Ascending aorta (tissue), 2 donors: ENCODE measurements at places on chromosomes 4 and X. TPM values are rescaled to one million over a fixed set of nuclear protein-coding genes. Genes with fewer than 3 reads are reported as not detected.

TGIF2LX gene
- not detected for total RNA-seq

SATL1 gene
- total RNA-seq = not detected

ARHGAP36 gene
- total RNA-seq = not detected

RAI2 gene
- 21.5 TPM for total RNA-seq

UVSSA gene
- 56.9 TPM for total RNA-seq

CISD2 gene
- total RNA-seq = 10.4 TPM

WDR17 gene
- total RNA-seq = 3.4 TPM

ADAM29 gene
- total RNA-seq = not detected

RBMXL3 gene
- not detected for total RNA-seq

LPAR4 gene
- total RNA-seq = not detected

PAGE1 gene
- total RNA-seq = not detected

DNA sequence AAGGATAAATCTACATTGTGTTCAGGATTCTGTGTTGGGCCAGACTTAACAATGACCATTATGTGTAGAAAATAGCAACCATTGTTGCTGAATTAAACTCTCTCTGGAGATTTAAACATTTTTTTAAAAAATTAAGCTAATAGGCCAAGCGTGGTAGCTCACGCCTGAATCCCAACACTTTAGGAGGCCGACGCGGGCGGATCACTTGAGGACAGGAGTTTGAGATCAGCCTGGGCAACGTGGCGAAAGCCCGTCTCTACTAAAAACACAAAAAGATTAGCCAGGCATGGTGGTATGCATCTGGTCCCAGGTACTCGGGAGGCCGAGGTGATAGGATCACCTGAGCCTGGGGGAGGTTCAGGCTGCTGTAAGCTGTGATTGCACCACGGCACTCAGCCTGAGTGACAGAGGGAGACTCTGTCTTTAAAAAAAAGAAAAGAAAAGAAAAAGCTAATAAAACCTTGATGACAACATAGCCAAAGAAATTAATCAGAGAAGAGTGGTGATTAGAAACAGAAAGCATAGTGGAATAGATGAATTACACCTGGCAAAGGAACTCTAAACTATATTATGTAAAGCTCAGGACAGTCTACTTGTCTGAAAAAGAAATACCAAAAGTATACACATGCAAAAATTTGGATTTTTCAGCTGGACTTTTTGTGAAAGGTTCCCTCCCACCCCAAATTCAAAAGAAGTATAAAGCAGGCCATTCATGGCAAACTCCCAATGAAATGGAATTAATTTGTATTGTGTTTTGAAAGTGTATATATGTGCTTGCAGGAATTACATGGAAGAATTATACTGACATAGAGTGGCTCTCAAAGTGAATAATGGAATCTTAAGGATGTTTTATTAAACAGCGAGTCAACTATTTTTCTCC is 21.9 kb downstream of the PLS3 start:
- no peak for DNase-seq

GRCh38 chr4:79267671-79268070 is 58.2 kb downstream of the NAA11 start:
- DNase-seq = no peak

- DNase-seq = no peak
Measured at GRCh38 chr4:89071311-89071710, 14.3 kb upstream of the FAM13A start.

- DNase-seq = no peak
Measured at GRCh38 chr4:108292229-108292628, 123.5 kb upstream of the LEF1 start.

DNA sequence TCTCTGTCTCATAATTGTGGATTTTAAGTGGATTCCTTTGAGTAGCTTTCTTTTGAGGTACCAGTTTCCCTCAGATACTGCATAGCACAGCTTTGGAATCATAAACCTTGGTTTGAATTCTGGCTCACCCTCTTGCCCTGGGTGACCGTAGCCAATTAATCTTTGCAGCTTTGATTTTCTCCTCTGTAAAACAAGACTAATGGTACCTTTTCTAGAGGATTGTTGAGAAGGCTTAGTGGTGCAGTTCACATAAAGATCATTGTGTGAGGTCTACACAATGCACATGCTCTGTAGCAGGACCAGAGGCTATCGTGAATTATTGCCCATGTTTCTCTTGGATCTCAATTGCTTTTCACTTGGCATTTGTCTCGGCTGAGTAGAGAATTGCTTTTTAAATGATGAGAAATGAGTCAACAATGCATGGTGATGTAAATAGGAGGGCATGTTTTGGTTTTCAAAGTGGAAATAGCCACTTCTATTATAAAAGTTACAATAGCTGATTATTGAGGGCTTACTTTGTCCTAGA is 47.9 kb downstream of the TMEM131L start:
- DNase-seq = no peak

DNA sequence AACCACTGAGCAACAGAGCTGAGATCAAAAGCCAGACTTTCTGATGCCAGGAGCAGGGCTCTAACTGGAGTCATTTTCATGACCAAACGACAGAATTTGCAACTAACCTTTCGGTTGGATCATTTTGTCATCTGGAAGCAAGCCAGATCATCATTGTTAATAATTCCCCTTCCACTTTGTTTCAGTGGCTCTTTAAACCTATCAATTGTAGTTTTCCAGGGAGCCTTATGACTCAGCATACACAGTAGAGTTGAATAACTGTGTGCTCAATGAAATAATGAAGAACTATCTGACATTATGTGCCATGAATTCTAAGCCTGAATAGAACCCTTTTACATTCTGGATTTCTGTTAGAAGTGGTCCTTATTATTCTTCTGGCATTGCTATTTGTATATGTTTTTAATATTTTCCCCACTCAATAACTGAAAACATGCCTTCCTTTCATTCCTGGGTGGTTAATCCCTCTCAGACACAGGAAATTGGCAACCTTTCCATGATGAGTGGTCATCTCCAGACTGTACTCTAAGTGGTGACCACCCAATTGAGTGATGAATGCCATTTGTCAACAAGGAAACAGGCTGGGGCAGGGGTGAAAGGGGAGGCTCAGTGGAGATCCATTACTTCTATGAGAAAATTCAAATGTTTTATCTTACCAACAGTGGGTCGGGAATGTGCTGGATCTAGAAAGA is 431.8 kb downstream of the BCOR start:
- DNase-seq = no peak

GRCh38 chr4:119172223-119172622 is 36.6 kb downstream of the MYOZ2 start:
- DNase-seq = no peak

GRCh38 chrX:2691543-2692220 is 587 bp downstream of the CD99 start:
- DNase-seq = peak; percentile 78

GRCh38 chr4:101200561-101200960 is 146.8 kb downstream of the PPP3CA start:
- DNase-seq = no peak

- no peak for DNase-seq
Measured at GRCh38 chr4:168045354-168045753, 47.0 kb upstream of the ANXA10 start.
